ENCODE measurements at places on chromosomes 2 and 18.

DNA sequence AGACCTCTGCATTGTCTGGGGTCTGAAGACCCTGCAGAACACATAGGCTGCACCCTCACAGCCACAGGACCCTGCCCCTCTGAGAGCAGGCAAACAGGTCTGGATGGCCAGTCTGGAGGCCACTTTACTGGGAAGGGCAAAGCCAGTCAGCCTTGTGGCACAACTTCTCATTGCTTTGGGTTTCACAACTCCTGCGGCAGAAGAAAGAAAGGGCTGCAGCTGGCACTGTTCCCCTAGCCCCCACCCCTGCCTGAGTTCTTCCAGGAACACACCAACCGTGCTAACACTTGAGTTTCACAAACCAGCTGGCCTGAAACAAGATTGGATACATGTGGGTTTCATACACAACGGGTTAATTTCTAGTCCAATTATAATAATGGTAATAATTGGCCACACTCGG, 276.5 kb upstream of the MGAT5 start:
- DNase-seq: peak; percentile 23

DNA sequence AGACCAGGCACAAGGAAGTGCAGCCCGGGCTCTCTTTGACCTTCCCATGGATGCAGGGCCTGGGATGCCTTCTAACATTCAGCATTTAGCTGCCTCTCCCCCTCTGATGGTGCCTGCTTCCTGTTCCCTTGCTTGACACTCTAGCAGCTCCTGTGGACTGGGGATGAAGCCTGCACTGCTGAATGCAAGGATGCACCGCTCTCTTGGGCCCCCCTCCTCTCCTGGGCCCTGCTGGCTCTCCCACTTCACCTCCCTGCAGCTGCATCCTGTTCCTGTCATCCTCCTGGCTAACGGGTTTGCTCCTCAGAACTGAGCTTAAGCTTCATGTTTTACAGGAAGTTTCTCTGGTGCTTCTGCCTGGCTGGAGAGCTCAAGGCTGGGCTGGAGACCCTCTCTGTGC, 254.1 kb downstream of the TSN start:
- no peak for DNase-seq

GRCh38 chr2:71943238-71944182, 204.2 kb downstream of the CYP26B1 start:
- DNase-seq: no peak

- no peak for DNase-seq
Observed at GRCh38 chr2:166148500-166149400, 20.9 kb upstream of the SCN1A start.

DNA sequence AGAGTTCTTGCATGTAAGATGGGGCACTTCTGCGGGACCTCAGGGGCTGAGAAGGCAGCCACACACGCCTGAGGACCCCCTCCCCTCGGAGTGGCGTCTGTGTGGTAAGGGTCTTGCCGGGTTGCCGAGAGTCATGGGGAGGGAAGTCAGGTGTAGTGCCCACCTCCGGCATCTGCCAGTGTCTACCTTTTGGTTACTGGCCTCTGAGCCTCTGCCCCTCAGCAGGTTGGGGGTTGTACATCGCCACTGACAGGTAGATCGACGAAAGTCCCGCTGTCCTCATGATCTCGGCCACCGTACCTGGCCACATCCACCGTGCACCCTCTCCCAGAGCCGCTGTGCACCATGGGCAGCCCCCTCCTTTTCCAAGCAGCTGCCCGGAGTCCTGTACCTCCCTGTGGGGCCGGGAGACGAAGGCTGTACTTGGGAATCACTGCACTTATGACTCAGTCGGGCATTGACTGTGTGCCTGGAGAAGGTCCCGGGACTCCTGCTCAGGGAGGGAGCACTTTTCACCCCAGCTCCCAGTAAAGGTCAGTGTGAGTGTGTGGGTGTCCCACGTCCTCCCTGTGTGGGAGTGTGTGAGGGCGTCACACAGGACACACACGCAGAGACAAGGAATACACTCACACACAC, 332.4 kb upstream of the MYT1L start:
- DNase-seq: no peak

GRCh38 chr2:205053827-205054410, 508.6 kb downstream of the PARD3B start:
- DNase-seq: no peak

DNA sequence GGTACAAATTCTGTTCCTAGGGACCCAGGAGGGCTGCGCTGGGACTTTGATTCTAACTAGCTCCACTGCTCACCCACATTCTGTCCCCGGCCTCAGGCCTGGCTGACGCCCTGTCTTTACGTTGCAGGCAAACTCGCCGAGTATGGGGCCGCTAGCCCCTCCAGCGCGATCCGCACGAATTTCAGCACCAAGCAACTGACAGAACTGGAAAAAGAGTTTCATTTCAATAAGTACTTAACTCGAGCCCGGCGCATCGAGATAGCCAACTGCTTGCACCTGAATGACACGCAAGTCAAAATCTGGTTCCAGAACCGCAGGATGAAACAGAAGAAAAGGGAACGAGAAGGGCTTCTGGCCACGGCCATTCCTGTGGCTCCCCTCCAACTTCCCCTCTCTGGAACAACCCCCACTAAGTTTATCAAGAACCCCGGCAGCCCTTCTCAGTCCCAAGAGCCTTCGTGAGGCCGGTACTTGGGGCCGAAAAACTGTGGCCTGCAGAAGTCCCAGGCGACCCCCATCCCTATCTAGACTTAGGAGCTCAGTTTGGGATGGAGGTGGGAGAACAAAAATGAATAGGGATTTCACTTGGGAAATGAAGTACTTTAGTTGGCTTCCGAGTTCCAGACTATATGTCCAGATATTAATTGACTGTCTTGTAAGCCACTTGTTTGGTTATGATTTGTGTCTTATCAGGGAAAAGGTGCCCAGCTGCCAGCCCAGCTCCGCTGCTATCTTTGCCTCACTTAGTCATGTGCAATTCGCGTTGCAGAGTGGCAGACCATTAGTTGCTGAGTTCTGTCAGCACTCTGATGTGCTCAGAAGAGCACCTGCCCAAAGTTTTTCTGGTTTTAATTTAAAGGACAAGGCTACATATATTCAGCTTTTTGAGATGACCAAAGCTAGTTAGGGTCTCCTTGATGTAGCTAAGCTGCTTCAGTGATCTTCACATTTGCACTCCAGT, 1.5 kb downstream of the HOXD1 start:
- DNase-seq: no peak

DNA sequence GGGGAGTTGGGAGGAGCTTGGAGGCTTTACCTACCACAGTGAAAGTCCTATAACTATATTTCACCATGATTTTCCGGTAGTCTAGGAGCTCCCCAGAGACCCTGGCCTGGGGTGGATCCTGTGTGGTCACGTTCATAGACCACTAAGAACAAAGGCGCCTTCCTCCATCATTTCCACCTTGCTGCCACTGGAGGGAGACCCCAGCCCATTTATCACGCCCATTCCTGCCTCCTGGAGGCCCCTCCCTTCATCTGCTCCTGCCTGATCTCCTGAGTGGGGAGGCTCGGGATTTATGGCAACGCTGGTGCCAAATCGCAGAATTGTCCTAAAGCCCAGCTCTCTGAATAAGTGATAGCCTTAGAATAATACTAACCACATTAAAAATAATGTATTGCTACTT, 507.6 kb upstream of the SPHKAP start:
- DNase-seq: peak; percentile 4

- no peak for DNase-seq
Observed at GRCh38 chr18:49031511-49032188, 80.9 kb upstream of the SMAD7 start.

DNA sequence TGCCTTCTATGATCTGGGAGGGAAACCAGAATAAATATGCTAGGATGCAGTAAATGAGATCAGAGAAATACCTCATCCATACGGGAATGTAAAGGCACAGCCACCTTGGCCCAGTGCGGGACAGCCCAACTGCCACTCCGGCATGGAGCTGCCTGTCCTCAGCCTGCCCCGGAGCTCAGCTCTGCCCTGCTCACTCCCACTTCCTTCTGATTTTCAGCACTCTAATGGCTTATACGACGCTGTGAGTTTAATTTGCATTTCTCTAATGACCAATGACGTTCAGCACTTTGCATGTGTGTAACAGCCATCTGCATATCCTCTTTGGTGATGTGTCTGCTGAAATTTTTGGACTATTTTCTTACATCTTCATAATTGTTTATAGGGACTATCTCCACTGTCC, 172.5 kb upstream of the RAB6C start:
- no peak for DNase-seq

DNA sequence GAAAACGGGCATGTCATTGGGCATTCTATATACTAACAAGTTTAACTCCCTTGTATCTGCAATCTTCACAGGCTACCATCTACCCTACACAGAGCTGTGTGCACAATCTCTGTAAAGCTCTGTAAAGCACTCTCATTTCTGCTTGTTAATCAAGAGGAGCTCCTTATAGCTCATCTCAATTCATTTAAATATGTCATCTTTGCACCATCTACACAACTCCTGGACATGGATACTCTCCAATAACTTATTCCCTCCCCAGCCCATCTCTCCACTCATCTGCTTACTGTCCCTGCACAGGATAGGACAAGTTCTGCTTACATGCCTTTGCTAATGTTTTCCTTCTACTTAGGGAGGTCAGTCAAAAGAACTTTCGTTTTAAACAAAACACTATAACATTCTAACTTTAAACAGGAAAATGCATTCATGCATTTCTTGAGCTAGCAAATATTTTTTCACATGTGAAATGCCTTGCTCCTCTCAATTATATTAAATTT, 61.4 kb downstream of the DPP4 start:
- DNase-seq: no peak

DNA sequence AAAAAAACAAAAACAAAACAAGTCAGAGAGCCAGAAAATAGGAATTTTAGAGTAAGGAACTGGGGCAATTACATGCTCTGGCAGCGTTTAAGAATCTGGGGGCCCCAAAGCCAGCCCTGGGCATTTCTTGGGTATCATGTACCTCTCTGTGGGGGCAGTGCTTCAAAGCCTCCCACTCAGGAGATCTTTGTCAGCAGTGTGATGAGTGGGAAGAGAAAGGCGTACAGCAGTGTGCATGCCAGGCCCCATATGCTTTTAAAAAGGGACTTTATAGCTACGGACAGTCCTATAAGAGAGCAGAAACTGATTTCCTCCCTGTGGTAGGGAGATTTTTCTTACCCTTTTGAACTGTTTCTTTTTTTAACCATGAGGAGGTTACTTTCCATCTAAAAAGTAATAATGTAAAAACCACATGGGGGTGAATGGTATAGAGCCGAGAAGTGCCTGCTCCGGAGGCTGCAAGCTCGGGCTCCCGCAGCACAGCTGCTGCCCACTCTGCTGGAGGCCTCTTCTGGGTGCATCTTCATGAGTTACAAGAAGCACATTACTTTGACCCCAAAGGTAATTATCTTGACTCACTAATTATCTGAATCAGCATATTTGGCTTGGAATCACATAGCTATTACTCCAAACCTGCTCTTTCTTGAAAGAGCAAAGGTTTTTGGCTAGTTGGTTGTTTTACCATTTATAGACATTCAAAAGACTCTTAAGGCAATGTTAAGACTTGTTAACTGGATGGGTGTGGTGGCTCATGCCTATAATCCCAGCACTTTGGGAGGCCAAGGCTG, 46.4 kb downstream of the PROC start:
- DNase-seq: no peak

- DNase-seq: no peak
Observed at GRCh38 chr2:27281855-27282559, at the start of gene TRIM54. TSS of gene TRIM54 (plus strand) at chr2:27282429. CDS start at chr2:27282732, 303 bp downstream.

DNA sequence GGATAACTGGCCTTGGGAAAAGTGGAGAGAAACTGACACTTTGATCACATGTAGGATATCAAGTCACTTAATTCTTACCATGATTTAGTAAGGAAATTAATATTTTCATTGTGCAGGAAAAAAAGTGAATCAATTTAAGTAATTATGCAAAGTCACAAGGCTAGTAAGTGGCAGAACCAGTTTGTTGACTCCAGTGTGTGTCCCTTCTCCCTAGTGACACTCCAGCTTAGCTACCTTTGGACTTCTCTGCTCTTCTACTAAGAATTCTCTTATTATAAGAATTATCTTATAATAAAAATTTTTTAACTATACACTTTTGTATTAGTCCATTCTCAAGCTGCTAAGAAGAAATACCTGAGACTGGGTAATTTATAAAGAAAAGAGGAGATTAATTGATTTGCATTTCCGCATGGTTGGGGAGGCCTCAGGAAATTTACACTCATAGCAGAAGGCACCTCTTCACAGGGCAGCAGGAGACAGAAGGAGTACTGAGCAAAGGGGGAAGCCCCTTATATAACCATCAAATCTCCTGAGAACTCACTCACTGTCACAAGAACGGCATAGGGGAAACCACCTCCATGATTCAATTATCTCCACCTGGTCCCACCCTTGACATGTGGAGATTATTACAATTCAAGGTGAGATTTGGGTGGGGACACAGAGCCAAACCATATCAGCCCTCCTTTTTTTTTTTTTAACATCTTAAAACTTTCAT, 13.6 kb downstream of the COL4A4 start:
- DNase-seq: no peak

DNA sequence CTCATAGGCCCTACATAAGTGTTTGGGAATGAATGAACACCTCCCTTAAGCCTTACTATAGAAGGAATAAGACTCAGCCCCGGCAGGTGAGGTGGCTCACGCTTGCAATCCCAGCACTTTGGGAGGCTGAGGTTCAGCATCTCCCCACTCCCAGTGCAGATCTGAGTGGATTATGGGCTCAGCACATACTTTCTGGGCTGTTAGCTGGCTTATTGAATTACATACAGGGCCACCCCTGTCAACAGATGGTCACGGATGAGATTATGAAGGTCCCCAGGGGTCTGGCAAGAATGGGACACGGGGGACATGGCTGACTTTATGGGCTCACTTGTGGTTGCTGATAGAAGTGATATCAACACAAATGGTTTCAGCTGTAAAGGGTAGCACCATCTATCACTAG, 322.3 kb downstream of the TSN start:
- no peak for DNase-seq

GRCh38 chr2:45938649-45939511, 287.4 kb downstream of the PRKCE start:
- no peak for DNase-seq

DNA sequence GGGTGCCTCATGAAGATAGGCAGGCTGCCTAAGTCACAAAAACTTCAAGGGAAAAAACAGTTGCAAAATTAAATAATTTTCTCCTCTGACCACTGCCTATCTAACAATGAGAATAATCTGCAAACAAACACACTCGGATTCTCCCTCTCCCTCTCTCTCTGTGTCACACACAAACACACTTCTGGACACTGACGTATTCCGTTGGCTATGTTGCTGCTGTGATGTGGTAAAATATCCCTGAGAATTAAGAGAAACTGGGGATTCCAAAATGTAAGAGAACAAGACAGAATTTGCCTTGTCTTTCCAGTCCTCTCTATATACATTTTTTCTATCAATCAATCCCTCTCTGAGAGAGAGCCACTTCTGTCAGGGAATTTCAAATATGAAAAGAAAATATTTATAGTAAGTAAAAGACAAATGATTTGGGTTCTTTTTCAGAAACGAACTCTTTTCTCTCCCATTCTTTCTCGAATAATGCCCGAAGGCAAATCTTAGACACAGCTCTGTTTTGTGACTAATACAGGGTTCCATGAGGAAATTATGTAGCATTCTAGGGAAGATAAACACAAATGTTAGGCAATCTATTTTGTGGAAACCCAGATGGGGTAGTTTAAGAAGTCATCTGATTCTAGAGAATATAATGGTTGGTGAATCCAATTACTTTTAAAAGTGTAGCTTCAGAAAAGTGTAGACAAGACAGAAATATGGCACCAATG, 310.3 kb upstream of the CYP26B1 start:
- no peak for DNase-seq

Data from NCI-H2081 treated with DMSO at 0.1 percent for 48 hours (cell line).